Activated CD8-positive, alpha-beta memory T cell treated with anti-CD3 and anti-CD28 coated beads for 1 hour (primary cell): ENCODE measurements at places on chromosomes 16 and 17.

DNA sequence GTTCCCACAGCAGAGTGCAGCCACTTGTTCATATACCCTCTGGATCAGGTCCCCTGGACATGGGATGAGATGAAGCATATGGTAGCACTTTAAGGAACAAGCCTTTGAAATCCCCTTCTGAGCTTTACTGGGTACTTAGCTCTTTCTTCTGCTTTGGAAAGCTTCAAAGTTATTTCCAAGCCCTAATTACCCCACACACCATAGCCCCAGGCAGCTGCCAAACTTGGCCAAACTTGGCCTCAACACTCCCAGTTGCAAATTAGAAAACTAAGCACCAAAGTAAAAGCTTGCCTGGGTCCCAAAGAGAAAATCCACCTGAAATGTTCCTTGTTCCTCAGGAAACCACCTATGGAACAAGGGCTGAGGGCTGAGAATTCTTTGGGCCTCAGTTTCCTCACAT is 15.7 kb upstream of the MT4 start:
- DNase-seq = no peak

DNA sequence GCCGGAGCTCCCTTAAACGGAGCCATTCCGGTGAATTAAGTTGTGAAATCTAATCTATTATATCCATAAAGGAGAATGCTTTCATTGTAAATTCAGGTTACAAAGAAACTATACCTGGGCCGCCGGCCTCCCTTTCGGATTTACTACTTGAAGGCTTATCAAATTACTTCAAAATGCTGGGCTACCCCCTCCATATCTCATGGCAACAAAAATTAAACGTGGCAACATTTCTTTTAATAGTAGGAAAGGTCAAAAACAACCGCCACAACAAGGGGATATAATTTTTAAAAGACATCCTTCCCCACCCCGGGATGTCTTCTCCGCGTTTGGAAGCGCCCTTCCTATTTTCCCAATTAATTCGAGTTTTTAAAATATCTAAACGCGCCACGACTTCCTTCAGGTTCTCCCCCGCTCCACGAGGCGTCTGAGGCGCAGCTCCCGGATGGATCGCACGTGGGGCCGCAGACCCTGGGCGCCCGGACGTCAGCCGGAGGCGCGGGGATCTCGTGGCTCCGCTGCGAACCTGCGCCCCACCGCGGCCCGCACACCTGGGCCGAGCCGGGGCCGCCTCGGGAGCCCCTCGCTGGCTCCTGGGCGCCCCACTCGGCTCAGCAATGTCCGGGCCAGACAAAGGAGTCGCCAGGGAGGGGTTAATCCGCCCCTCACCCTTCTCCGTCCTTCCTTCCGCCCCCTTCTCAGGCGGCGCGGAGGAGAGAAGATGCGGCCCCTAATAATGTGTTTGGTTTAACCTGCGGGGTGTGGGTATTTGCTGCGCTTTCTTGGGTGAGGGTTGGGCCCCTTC is 47.4 kb upstream of the SLC38A10 start:
- no peak for DNase-seq

DNA sequence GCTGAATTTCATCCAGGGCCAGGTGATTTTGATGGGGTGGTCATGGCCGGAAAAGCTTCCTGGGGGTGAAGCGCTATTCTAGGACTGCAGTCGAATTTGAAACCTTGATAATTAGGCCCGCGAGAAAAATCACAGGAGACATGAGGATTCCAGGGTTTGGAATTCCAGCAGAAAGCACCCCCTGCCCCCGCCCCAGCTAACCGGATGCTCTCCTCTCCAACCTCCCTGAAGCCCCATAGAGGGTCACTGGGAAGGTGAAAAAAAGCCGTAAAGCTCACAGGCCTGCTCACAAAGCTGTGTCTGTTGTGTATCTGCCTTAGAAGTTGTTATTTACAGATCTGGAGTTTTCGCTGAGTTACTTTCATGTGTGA is 1.2 kb upstream of the GINS2 start:
- no peak for DNase-seq

DNA sequence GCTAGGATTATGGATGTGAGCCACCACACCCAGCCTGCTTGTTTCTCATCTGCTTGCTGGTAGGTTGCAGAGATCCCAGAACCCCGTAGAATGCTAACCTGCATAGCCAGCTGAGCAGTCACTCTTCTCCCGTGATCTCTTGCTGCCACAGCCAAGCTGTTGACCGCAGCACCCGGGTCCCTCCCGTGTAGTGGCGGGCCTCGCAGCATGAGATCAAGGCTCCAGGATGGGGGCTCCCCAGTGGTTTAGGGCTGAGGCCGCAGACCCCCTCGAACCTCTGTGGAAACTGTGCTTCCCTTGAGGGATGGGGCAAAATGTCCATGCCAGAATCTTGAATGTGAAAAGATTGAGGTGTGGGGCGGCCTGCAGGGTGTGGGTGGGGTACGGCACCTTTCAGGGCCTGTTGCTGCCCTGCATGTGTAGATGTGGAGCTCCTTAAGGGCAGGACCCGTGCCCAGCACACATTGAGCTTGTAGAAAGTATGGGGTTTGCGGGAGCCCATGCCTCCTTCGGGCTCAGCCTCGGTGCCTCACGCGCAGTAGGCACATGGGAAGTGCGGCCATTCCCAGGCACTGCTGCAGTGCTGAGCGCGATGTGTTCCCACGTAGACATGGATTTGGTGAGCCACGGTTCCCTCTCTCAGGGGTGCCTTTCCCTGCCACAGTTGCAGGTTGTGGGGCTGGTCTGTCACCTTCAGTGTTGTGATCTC is 99.9 kb downstream of the BANP start:
- no peak for DNase-seq

- DNase-seq = no peak
Observed at GRCh38 chr16:73113336-73113735, 65.4 kb upstream of the ZFHX3 start.

GRCh38 chr17:628089-628941 is 86.3 kb downstream of the VPS53 start:
- DNase-seq = no peak

GRCh38 chr17:36741019-36741902 is 139.9 kb downstream of the MRM1 start:
- DNase-seq = no peak

GRCh38 chr17:390025-390424 is 37.4 kb upstream of the RPH3AL start:
- DNase-seq = no peak

- DNase-seq = no peak
Observed at GRCh38 chr17:27082023-27082774, 211.7 kb upstream of the WSB1 start.

DNA sequence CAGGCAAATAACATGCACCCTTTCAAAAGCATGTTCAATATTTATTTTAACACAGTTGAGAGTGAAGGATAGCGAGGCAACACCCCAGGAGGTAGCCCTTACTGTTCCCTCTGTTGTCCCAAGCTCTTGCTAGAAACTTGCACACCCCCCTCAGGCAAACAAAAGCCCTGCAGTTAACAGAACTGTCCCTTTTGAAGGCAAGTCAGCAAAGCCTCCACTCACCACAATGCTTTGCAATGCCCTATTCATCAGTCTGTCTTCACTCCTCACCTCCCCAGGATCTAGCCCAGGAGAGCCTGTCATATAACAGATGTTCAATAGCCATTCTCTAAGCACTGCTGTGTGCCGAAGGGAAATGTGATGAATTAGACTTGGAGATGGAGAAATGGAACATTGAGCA is 3.5 kb upstream of the CNEP1R1 start:
- DNase-seq = no peak

- DNase-seq = no peak
Observed at GRCh38 chr17:67644061-67644460, 73.7 kb upstream of the NOL11 start.

DNA sequence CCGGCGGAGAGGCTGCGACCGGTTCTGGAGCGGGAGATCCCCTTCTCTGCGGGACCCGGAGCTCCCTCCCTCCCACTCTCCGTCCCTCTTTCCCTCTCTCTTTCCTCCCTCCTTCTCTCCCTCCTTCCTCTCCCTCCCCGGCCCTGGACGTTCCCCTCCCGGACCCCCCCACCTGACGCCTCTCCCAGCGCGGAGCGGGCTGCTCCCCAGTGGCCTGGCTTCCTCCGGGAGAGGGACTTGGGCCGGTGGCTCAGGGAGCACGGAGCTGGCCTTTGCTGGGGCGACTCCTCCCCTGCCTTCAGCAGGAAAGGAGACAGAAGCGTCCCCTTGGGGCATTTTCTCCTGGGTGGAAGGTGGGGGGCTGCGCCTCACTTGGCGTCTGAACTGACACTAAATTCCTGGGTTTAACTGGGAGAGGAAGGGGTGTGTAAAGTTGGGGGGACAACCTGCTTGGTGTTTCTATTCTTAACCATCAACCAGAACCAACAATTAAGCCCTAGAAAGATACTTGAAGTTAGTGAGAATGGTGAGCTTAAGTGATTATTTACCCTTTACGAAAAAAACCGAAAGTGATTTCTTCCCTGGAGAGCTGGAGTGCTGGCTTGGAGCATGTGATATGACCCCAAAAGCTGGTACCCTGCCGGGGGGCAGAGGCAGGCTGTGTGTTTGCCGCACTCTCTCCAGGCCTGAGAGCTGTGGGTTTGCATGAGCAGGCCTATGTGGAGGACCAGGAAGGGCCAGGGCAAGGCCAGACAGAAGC is 775 bp downstream of the SPIRE2 start:
- DNase-seq = no peak

DNA sequence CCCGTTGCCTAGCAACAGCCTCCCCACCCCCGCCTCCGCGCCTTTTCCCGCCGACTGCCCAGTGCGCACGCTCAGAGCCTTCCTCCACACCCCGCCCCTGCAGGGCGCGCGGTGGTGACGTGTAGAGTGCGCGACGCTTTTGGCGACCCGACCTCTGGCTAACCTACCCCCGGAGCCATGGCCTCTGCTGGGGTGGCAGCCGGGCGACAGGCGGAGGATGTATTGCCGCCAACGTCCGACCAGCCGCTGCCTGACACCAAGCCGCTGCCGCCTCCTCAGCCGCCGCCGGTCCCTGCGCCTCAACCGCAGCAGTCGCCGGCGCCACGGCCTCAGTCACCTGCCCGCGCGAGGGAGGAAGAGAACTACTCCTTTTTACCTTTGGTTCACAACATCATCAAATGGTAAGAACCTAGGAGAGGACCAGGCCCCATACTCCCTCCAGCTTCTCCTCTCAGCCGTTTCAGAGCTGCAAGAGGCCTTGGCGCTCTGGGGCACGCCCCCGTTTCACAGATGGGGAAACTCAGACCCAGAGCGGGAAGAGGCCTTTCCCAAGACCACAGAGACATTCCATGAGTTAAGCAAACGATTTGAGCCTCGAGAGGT is at the start of gene MED9:
TSS of gene MED9 (plus strand) at position 136 of the 603 bp plus-strand sequence. CDS start at position 178, 42 bp downstream.
- peak; percentile 96 for DNase-seq

- no peak for DNase-seq
Observed at GRCh38 chr16:1124795-1125194, 28.1 kb upstream of the CACNA1H start.

DNA sequence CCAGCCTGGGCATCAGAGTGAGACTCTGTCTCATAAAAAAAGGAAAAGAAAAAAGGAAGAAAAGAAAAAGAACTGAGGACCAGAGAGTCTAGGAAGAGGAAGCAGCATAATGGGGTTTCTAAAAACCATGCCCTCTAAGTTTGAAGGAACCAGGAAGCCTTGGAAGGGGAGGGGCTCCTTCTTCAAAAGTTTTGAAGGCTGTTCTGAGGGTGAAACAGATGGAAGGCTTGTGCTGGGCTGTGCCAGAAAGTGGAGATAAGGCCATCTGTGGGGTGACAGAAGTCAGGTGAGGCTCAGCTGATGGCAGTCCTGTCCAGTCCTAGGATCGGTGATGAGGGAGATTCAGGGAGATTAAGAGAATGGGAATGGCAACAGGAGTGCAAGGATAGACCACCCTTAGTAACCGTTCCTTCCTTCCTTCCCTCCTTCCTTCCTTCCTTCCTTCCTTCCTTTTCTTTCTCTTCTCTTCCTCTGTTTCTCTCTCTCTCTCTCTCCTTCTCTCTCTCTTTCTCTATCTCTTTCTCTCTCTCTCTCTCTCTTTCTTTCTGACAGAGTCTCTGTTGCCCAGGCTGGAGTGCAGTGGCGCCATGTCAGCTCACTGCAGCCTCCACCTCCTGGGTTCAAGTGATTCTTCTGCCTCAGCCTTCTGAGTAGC is 182.6 kb downstream of the NTN1 start:
- no peak for DNase-seq

DNA sequence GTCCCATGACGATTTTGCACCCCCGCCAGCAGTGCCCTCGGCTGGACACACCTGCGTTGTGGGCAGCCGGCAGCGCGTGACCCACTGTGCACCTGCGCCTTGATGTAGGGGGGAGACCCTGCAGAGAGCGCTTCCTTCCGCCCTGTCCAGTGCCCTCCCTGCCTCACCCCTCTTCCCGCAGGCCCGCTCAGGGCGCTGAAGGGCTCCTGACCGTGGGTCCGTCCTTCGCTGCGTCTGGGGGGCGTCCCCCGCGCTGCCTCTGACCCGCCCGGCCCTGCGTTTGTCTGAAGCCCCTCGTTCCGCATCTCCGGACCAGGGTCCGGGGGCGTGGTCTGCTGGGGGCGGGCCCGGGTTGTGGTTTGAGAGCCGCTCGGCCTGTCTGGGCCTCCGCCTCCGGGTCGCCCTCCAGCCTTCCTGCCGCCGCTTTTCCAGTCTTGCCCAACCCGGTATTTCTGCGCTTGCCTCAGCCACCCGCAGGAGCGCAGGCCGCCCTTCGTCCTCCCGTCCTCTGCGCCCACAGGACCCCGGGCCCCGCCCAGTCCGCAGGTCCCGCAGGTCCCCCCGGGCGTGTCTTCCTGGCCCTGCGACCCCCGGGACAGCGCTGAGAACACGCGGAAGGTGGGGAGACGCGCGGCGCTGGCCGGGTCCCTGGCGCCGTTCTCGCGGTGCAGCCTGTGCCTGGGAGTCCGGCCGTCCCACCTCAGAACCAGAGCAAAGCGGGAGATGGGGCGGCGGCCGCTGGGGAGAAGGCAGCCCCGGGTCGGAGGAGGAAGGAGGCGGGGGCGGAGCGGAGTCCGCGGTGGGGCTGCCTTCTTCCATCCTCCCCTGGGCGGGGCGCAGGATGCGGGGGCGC is 4.0 kb upstream of the IL17C start:
- DNase-seq = peak; percentile 53

DNA sequence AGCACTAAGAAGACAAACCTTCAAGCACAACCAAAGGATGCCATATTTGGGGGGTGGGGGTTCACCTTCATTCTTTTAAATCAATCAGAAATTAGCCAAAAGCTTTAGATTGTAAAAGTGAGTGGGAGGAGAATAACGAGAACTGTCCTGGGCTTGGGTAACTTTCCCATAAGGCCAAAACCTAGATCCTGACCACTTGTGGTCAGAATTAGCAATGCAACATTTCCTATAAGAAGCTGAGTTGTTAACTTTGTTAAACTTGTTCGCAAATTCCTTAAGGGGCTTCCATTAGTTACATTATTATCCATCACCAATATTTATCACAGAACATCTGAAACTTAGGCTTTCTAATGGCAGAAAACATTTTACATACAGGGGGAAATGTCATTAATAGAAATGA is 25.1 kb downstream of the STAT5B start:
- no peak for DNase-seq

GRCh38 chr17:13601322-13601775 is 380 bp downstream of the HS3ST3A1 start:
- no peak for DNase-seq
